T-helper 2 cell treated with Interferon-gamma antibody and Interleukin-4, amounts not matched to agents 100 ng/mL and 5 ng/mL, for 36 hours (primary cell): ENCODE measurements at places on chromosomes 4 and X. TPM values are rescaled to one million over a fixed set of nuclear protein-coding genes. Genes with fewer than 3 reads are reported as not detected.

SLC16A2 gene
- total RNA-seq: 0.07 TPM in 1 of 2 replicates, not detected in the other

FMR1NB gene
- not detected in 2 replicates for total RNA-seq

DUSP21 gene
- not detected in 2 replicates for total RNA-seq

MAMLD1 gene
- total RNA-seq: 5.7 and 7.0 TPM in 2 replicates

ANK2 gene
- 1.2 and 1.6 TPM in 2 replicates for total RNA-seq

PRRG3 gene
- total RNA-seq: not detected in 2 replicates
